Naive thymus-derived CD8-positive, alpha-beta T cell (primary cell): ENCODE measurements at places on chromosomes 13 and 19.

DNA sequence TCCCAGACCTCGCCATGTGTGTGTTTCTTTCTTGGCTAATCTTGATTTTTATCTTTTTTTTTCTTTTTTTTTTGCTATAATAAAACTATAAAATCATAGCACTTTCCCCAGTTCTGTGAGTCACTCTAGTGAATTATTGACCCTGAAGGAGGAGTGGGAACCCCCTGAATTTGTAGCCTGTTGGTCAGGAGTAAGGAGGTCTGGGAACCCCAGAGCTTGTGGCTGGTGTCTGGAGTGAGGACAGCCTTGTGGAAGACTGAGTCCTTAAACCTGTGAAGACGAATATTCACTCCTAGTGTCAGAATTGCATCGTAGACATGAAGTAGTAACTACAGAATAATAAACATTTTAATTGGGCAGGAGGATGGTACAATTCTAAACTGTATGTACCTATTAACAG, 7.4 kb downstream of the EID2B start:
- no peak for DNase-seq

GRCh38 chr19:18697680-18698079, 14.2 kb downstream of the CRTC1 start:
- no peak for DNase-seq

GRCh38 chr13:58620176-58620575, 988.6 kb downstream of the PCDH17 start:
- DNase-seq = no peak

DNA sequence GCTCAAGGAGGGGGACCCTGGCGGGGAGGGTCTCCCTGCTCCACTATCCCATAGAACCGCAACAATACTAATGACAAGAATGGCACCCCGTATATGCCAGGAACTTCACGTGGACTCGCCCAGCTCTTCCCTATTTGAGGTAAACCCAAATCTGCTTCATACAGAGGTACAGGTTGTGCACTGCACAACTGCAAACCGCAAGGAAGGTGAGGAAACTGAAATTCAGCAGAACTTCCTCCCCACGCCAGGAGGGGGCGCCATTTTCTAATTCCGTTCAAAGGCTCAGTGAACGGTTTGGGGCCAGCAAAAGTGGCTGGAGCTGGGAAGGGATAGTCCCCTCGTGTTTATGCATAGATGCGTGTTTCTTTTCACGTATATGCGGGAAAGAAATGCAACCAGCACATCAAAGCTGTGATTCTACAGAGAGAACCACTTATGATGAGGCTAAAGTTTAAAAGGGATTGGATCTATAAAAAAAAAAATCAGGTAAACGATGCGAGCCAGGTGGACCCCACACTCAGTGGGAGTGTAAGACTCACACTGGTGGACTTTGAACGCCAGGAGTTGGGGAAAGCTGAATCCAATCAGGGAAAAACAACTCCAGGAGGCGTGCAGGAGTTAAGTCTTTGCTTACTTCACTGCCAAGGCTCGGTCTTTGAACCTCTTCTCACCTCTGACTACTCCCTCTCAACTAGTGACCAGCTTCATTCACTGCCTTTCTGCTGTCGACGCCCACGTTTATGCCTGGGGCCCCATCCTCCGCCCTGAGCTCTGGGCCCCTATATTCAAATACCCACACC, 20.3 kb downstream of the C19orf81 start:
- DNase-seq = peak; percentile 46

GRCh38 chr19:5692723-5693194, 2.7 kb downstream of the RPL36 start:
- DNase-seq = no peak

DNA sequence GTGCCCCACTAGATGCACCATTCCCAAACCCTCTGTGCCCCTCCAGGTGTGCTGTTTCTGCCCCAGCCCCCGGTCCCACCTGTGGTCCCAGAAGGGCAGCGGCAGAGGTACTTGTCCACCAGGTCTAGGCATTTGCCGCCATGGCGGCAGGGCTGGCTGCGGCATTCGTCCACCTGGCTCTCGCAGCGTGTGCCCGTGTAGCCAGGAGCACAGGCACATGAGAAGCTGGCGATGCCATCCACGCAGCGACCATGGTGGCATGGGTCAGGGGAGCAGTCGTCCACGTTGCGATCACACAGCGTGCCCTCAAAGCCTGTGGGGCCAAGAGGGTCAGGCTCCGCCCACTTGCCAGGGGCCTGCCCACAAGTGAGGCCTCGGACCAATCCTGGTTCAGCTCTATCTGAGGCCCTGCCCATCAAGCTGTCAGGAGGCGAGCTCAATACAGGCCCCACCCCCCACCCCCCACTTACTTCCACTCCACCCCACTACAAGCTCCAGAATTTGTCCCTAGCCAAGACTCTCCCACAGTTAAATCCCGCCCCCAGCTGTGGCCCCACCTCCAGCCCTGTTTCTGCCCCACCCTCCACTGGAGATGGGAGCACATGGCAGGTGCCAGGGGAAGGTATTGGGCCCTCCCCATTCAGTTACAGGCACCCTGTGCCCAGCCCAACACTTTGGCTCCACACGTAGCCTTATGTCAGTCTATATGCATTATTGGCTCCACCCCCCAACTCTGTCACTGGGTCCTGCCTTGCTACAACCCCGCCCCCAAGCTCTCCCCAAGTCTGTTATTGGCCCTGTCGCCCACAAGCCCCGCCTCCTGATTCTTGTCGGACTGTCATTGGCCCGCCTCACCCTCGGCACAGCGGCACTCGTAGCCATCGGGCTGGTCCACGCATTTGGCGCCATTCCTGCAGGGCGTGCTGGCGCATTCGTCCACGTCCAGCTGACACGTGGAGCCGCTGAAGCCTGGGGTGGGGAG, 13.5 kb downstream of the NOTCH3 start:
- no peak for DNase-seq

DNA sequence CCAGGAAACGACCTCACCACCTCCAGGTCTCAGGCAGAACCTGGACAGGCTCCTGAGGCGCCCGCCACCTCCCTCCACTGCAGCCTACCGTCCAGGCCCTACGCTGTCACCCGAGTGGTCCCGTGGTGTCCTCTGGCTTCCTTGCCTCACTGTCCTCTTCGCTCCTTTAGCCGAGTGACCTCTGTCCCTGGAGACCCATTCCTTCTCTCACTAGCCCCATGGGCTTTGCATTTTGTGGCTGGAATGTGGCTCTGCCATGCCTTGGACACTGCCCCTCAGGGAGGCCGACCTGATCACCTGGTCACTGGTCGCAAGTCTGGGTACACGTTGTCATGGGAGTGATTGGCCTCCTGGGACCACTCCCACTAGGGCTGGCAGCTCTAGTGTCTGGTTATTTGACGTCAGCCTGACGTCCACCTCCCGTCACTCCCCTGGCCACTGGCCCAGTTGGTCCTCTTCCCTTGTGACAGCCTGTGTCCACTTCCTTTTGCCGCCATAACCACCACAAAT, 17.9 kb downstream of the SLC25A42 start:
- no peak for DNase-seq

DNA sequence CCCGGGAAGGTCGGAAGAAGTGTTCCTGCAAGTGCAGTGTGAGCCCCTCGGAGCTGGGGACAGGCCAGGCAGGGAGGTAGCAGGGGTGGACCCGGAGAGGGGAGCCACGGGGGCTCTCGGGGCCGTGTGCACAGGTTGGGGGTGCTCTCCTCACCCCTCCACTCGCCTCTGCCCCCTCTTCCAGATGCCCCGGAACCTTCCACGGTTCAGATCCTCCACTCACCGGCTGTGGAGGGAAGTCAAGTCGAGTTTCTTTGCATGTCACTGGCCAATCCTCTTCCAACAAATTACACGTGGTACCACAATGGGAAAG, 9.0 kb downstream of the CD22 start:
- no peak for DNase-seq

- DNase-seq = no peak
These were observed 3.1 kb downstream of the TEX29 start for GRCh38 chr13:111323549-111323948.

DNA sequence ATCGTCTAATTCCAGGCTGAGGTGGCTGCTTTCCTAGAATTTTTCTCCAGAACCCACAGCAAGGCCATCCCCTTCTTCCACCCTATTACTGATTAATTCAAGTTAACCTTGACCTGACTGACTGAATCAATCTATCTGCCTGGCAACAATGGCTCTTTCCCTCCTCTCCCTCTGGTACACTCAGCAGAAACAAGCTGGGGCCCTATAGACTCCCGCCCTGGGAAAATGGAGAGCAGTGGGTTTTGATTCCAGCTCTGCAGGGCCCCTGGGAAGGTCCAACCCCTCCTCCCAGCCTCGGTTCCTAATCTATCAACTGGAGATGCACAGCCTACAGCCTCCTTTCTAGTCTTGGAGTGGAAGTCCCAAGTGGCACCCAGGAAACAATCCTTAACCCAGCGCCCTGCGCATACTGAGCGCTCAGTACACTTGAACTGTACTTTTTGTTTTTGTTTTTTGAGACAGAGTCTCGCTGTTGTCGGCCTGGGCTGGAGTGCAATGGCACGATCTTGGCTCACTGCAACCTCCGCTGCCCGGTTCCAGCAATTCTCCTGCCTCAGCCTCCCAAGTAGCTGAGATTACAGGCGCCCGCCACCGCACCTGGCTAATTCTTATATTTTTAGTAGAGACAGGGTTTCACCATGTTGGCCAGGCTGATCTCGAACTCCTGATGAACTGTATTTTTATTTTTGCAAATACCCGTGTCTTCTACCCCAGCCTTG, 5.2 kb upstream of the C3 start:
- no peak for DNase-seq

DNA sequence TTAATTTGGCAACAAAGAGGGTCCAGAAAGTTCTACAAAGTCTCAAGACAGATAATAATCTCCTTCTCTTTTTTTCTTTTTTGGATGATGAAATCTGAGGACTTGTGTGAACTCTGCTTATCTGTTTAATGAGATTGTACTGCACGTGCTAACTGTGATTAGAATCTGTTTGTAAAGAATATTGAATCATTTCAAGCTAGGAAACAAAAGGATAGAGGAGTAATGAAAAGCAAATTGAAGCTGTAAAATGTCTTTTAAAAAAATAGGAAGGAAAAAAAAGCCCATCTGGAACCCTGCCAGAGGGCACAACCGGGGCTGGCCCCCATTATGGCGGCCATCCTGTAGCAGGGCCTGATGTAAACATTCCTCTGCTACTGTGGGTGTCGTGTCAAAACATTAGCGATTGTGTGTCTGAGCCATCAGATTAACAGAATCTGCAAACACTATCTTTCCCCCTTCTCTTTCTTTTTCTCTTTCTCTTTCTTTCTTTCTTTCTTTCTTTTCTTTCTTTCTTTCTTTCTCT, 83.0 kb downstream of the FLT1 start:
- DNase-seq = no peak

DNA sequence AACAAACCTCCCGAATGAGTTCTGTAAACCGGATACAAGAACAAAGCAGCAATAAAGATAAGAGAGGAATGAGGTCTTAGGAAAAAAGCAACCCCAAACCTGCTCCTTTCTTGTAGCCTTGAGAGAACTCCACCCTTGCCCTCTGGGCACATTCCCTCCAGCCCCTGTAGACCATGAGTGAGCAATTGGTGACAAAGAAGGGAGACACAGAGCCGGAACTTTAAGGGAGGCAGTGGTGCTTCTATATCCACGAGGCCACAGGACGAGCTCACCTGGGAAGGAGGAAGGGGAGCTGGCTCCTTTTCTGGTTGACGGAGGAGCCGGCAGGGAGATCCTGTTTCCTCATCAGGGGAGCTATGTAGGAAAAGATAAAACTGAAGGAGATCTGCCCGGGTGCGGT, 13.0 kb downstream of the BRME1 start:
- DNase-seq = no peak

DNA sequence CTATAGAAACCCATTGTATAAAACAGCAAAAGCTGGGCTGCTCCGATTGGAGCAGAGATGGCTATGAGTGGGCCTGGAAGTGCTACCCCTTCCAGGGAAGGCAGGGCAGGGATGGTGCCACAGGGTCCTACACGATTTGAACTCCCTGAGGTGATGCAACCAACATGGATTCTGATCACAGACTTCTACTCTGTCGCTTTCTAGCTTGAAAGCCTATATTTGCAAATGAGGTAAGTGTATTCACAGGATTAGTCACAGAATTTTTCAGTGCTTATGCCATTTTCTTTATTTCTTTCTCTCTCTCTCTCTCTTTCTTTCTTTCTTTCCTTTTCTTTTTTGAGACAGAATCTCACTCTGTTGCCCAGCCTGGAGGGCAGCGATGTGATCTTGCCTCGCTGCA, 179.0 kb downstream of the SPRY2 start:
- no peak for DNase-seq

GRCh38 chr13:44425815-44426078, 52.1 kb downstream of the SERP2 start:
- DNase-seq = no peak

DNA sequence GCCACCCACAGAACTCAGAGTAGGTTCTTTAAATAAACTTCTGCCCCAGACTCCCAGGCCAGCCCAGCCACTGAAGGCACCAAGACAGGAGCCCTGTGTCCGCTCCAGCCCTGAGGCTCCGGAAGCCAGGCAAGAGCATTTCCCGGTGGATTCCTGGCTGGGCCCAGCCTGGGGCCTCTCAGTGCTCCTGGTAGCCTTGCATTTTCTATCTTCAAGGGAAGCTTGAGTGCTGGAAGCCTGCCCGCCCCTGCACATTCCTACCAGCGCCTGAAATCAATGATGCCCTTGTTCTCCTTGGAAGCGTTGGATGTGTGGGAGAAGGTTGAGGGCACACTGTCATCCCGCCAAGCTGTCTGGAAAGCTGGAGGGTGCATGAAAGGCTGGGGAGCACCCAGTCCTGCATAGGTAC, 70.3 kb downstream of the ALOX5AP start:
- DNase-seq = no peak

GRCh38 chr19:29551774-29552173, 26.0 kb downstream of the VSTM2B start:
- no peak for DNase-seq

- DNase-seq = no peak
These were observed 122.3 kb downstream of the PCCA start for GRCh38 chr13:100211016-100211710.

DNA sequence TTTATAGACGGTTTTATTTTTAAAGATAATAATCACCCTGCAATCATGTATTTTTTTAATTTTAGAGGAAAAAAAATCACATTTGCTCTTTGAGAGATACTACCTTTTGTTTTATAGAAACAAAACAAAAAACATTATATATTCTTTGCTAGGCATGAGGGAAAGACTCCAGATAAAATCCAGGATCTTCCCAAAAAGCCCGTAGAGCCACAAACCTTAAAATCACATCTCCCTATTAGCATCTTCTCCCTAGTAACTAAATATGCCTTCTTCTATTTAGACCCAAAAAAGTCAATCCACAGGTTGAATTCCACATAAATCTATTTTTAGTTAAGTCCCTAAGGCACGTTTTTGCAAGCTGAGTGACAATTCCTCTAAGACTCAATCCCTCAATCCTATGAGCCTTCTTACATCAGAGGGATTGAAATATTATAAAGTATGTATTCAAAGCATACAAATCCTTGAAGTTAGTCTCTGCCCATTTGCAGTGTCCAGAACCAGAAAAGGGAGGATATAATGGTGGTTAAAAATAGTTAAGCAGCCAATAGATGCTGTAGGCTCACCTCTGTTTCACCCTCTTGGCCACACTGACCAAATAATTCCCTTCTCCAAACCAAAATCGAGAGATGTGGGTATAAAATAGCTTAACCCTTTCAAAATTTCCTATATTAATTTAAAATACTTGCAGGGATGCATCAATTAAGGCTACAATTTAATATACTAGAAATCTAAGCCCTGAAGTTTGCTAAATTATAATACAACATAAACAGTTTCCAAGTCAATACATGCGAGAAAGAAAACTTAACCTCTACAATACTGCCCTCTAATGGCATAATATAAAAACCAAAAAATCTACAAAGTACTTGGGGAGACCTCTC, 64.0 kb downstream of the SERP2 start:
- DNase-seq = no peak

- peak; percentile 46 for DNase-seq
These were observed 18.8 kb downstream of the PDCD5 start for GRCh38 chr19:32599736-32600157.

- DNase-seq = no peak
These were observed 31.4 kb downstream of the CCDC122 start for GRCh38 chr13:43848001-43848649.
